Activated T-cell treated with anti-CD3 and anti-CD28 coated beads, Interleukin-2, amount 50 U/mL, for 48 hours (primary cell): ENCODE measurements at places on chromosomes 2 and 18.

DNA sequence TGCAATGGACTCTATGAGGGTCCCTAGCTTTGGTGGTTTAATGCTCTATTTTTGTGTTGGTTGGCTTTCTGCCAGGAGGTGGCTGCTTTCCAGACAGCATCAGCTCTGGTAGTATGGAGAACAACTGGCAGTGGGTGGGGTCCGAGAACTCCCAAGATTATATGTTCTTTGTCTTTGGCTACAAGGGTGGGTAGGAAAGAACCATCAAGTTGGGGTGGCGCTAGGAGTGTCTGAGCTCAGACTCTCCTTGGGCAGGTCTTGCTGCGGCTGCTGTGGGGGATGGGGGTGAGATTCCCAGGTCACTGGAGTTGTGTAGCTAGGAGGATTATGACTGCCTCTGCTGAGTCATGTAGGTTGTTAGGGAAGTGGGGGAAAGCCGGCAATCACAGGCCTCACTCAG is 976.1 kb upstream of the GYPC start:
- no peak for DNase-seq

GRCh38 chr18:10164271-10165071 is 250.7 kb downstream of the VAPA start:
- no peak for DNase-seq

DNA sequence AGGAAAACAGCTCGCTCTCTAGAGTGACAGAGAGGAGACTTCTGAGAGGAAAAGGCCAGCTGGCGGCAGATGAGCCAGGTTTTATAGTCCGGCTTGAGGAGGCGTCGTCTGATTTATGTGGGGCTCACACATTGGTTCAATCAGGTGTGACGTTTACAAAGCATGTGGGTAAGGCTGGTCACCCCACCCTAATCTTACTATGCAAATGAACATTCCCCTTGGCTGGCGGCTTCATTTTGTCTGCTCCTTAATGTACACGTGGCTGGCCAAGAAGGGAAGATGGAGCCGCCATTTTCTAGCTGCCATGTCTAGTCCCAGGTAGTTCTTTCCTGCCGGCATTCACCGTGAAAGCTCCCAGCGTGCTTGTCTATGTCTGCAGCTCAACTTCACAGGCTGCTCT is 299.1 kb upstream of the SPRED2 start:
- DNase-seq: no peak

DNA sequence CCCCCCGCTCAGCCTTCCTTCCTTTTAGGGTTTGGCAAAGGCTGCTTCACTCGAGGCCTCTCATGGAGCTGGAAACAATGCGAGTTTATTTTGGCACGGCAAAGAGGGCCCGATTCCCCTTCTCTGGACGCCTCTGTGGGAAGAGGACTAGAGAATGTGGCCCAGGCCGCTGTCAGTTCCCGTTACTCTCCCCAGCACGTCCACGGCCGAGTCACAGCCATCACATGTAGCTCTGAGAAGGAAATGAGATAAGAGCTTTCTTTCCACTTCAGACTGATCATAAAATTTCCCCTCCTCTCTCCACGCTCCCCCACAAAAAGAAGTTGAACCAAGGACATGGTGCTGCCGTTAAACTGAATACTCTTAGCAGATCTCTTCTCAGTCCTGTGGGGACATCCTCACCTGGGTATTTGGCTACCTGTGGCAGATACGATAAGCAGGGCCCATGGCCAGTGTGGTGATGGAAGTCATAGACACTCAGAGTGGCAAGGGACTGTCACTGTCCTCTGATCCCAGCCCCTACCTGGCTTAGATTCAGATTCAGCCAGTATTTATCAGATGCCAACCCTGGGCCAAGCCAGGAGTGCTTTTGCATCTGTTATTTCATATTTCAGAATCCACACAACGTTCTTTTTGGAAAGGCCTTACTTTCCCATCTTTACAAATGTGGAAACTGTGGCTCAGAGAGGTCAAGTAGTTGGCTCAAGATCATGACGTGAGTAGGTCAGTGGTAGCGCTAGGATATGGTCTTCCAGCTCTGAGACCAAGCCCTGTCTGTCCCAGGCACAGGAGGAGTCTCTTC is 101.2 kb downstream of the MCFD2 start:
- DNase-seq: no peak

- DNase-seq: no peak
Measured at GRCh38 chr2:197556456-197556855, 40.6 kb downstream of the MOB4 start.

DNA sequence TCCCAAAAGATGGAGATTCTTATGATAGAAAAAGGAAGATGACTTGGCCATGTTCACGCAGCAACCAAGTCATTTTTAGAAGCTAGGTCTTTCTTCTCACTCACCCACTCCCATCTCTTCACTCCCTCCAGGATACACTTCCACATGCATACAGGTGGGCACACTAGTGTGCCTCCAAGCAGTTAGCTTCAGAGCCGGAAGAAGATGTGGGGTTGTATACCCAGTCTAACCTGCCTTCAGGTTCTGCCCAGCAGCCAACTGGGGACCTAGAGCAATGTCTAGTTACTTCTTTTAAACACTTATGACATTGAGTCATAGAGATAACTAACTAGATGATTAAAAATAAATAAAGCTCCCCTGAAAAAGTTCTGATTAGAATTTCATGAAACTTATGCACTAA is 21.8 kb upstream of the TANK start:
- DNase-seq: no peak

- no peak for DNase-seq
Measured at GRCh38 chr2:169493360-169493759, 14.1 kb downstream of the BBS5 start.

DNA sequence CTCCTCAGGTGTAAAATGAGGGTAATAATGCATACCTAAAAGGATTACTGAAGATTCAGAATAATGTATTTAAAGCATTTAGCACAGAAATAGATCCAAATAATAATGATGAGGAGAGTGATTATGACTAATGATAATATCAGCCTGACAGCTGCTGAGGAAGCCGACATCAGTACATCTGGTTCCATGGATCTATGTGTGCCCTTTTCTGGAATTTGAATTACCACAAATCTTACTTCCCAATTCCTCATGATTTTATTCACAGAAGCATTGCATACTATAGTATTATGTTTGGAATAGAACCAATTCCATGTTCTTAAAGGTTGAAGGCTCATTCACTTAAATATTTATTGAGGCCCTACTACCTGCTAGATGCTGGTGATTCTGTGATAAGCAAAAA is 248.9 kb upstream of the THUMPD2 start:
- no peak for DNase-seq

GRCh38 chr2:24939353-24939752 is 19.3 kb upstream of the ADCY3 start:
- DNase-seq: no peak

- DNase-seq: no peak
Measured at GRCh38 chr2:182522972-182523473, 96.2 kb upstream of the PDE1A start.

DNA sequence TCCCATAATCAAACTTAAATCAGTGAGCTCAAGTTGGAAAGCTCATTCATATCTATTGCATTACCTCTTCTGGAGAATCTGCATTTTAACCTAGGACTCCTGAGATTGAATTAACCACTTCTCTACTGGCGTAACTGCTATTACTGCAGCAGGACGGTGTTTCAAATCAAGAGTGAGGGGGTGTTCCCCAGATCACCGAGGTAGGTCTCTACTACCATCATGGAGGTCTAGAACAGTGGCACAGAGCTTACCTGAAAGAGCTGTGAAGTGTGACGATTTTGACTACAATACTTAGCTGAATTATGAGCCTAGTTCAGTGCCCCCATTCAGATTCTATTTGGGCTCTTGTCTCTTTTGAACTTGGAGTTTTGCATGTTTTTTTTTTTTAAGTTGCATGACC is 119.5 kb downstream of the POLE4 start:
- no peak for DNase-seq

GRCh38 chr2:67221266-67221665 is 175.9 kb upstream of the ETAA1 start:
- no peak for DNase-seq

DNA sequence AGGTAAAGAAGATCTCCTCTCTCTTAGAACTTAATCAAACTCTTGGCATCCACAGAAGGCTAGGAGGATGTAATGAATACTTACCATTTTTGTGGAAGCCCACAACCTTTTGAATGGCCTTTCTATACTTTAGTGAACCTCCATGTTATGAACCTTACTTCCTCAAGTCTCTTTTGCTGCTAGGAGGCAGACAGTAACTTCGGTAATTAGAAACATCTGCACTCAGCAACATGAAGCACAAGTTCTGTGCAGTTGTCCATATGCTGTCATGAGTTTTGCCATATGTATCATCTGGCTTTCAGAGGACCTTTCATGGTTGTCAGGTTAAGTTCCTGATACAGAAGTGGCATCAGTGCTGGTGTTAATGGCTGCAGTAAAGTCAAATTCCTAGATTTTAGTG is 50.4 kb downstream of the PDK1 start:
- DNase-seq: no peak

DNA sequence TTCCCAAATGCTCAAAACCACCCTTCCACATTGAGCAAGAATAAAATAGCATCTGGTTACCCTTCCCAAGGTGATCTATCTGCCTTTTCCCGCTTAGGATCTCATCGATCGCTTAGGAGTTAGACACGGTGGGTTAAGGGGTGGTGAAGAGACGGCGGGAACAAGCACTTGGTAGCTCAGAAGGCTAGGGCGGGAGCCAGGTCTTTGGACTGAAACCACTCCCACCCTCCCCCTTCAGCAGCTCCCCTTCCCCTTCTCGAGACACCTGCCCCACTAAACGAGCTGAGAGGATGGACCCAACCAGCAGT is 513 bp downstream of the THOC1 start:
- DNase-seq: no peak
